Fibroblast of the aortic adventitia (primary cell): ENCODE measurements at places on chromosomes 5 and 9. TPM values are rescaled to one million over a fixed set of nuclear protein-coding genes. Genes with fewer than 3 reads are reported as not detected.
A peak's percentile ranks its signal among the peaks of the same experiment; 100 is the strongest.

The ERMP1 gene
- total RNA-seq, result 9.0 and 9.4 TPM in 2 replicates

The ANGPTL2 gene
- total RNA-seq, result 41.0 and 47.5 TPM in 2 replicates

The GAS1 gene
- 25.0 and 107 TPM in 2 replicates for total RNA-seq

The CDC20B gene
- total RNA-seq, result not detected in 2 replicates

The MEGF10 gene
- not detected in 2 replicates for total RNA-seq

The CIZ1 gene
- total RNA-seq, result 47.8 and 49.6 TPM in 2 replicates

The SCGB3A2 gene
- not detected in 2 replicates for total RNA-seq

The ALDH1A1 gene
- total RNA-seq, result 8.8 and 65.4 TPM in 2 replicates

The ADAMTS2 gene
- 25.8 and 66.6 TPM in 2 replicates for total RNA-seq

The SLC34A3 gene
- not detected in 2 replicates for total RNA-seq

DNA sequence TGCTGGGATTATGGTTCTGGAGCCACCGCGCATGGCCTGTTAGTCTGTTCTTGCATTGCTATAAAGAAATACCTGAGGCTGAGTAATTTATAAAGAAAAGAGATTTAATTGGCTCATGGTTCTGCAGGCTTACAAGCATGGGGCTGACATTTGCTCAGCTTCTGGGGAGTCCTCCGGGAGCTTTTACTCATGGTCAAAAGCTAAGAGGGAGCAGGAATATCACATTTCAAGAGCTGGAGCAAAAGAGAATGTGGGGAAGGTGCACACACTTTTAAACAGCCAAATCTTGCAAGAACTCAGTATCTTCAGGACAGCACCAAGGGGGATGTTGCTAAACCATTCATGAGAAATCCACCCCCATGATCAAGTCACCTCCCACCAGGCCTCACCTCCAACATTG, 12.1 kb downstream of the JAK2 start:
- DNase-seq, result no peak

- DNase-seq, result peak; percentile 60
Observed at GRCh38 chr5:160342413-160342941, 27.9 kb downstream of the C1QTNF2 start.

GRCh38 chr5:79787448-79787847, 97.8 kb downstream of the CMYA5 start:
- DNase-seq, result no peak

- DNase-seq, result peak; percentile 85
Observed at GRCh38 chr5:142841511-142842265, 71.5 kb downstream of the ARHGAP26 start.

DNA sequence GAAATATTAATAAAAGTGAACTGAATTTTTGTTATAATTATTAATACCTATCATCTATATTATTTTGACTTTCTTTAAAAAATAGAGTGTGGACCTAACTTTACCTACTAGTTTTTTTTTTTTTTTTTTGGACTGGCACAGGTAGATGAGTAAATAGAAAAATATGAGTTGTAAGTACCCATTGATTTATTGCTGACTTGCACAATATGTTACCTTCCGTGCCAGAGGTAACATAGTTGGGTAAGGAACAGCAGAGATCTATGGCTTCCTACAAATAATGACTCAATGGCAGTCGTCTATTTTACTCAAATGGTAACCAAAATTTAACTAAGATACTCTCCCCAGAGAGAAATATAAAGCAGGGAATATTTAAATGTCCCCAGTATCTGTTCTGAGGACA, 1212.8 kb downstream of the PTPRD start:
- DNase-seq, result no peak

DNA sequence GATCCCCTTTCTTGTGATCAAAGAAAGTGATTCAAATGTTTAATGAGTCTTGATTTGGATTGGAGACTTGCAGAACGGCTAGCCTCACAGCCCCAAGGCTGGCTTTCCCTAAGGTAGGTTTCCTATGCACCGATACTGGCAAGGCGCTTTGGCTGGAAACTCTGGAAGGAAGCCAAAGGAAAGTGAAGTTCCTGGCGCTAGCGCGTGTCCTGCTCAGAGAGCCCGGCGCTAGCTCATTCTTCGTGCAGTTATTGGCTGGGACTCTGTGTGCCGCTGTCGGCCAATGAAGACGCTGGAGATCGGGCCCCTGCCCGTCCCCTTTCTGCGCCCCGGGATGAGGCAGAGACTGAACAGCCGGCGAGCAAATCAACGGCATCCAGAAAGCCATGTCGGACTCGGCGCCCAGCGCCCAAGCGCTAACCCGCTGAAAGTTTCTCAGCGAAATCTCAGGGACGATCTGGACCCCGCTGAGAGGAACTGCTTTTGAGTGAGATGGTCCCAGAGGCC, at the start of gene PCDHGC3:
TSS of gene PCDHGC3 (plus strand) at position 342 of the 507 bp plus-strand sequence. CDS start at position 493, 151 bp downstream.
- peak; percentile 97 for DNase-seq

GRCh38 chr5:148928141-148928540, 101.7 kb downstream of the ADRB2 start:
- peak; percentile 52 for DNase-seq

- DNase-seq, result no peak
Observed at GRCh38 chr5:15374886-15375285, 125.1 kb upstream of the FBXL7 start.

DNA sequence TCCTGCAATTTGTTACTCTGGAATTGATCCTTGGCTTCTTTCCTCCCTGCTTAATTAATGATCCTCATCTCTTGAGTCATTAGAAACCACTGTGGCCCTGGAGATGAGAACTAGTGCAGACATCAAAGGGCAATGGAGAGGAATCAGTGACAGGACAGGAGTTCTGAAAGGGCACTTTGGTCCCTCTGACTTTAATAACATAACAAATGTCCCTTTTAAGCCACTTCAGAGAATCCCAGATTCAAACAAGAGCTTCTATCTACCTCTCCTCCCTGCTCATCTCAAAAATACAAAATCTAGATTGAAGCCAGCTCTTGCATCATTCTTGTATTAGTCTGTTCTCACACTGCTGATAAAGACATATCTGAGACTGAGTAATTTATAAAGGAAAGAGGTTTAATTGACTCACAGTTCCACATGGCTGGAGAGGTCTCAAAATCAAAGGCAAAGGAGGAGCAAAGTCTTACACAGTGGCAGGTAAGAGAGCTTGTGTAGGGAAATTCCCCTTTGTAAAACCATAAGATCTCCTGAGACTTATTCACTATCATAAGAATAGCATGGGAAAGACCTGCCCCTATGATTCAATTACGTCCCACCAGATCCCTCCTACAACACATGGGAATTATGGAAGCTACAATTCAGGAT, 139.1 kb downstream of the PLPPR1 start:
- no peak for DNase-seq

DNA sequence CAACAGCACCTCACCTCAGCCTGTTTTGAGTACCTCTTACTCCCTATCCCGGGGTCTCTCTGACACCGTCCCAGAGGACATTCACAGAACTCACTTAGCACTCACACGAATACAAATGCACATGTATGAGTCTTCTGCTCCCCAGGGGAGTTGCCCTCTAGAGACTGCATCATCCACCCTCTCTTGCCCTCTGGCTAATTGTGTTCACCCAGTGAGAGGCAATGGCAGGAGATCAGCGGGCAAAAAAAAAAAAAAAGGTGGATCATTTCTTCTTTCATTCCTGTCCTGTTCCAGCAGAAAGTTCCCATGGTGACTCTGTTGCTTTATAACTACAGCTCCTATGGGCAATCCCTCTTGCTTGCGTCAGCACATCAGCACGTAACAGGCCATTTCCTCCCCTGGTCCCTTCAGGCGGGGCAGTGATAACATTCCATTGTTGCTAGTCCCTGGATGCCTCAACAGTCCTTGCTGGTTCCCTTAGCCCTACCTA, 23.5 kb upstream of the SNX2 start:
- peak; percentile 67 for DNase-seq

DNA sequence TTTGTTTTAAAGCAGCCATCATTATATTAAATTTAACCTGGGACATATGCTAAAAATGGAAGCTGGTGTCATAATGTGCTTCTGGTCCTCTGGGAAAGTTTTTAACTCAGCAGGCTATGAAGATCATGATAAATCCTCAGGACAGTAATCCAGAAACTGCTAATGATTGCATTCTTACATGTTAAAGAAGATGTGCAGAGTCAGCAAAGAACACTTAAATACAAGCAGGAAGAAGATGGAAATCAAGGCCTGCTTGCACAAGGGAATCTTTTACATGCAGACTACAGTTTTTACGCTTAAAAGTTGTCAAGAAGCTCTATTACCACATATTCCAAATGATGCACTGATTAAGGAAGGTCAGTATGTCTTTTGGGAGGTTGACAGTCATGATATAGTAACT, 246.0 kb upstream of the PTPRD start:
- DNase-seq, result no peak

DNA sequence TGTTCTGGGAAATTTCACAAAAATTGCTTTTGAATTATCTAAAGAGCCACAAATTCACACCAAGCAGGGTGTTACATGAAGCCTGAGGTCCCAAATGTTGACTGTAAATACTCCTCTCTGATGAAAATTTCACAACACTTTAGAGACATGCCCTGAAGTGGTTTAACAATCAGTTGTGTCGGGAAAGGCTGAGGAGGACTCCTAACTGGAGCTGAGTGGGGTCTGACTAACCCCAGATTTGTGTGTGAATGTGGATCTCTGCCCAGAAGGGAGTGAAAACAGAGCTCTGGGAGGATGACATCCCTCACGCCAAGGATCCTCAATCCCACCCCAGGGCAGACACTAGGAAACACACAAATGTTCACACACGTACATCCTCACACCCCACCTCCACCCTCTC, 31.1 kb upstream of the GRXCR2 start:
- DNase-seq, result peak; percentile 80

DNA sequence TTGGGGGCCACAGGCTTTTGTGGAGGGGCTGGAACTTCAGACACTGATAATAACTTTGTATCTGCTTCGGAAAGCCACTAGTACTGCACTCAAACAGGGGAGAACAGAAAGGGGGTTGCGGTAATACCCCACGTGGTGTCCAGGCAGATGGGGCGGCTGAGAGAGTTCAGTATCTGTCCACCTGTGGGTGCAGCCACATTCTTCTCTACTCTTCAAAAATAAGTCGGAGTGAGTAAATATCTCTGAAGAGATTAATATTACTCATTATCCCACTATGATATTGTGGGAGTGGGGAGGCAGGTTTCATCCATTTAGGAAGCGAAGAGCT, 102.1 kb upstream of the SSBP2 start:
- DNase-seq, result no peak

DNA sequence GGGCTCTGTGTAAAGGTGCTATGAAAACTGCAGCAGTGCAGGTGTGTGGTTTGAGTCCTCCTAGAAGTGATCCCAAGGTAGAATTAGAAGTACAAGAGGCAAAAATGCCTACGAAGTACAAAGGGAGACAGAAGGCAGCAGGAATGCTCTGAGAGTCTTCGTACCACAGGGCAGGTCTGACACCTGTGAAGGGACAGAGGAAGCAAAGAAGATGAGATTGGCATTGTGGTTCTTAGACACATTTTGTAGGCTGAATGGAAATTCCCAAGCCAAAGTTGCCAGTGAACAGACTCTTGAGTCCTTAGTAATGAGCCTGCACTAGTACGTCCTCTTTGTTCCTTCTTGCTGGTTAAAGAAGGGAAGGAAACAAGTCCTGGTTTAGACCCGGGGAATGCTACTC, 1.7 kb upstream of the LRRTM2 start:
- DNase-seq, result no peak

- no peak for DNase-seq
Observed at GRCh38 chr9:108786322-108786721, 69.5 kb downstream of the ACTL7B start.

GRCh38 chr5:23139338-23140171, 286.4 kb upstream of the CDH12 start:
- no peak for DNase-seq

DNA sequence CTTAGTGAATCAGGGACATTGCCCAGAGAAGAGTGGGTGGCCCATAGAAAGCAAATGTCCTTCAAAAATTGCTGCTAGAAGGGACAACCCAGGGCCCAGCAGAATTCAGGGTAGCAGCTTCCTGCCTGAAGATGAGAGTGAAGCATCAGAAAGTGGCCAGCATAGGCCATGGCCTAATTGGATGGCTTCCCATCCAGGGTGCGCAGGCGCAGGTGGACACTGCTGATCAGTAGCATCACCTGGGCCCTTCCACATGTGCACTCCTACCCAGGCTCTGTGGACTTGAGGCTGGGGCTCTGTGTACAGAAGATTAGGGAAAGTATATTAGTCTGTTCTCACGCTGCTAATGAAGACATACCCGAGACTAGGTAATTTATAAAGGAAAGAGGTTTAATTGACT, 58.6 kb upstream of the GARNL3 start:
- no peak for DNase-seq

GRCh38 chr9:129559506-129559881, 61.4 kb downstream of the C9orf50 start:
- DNase-seq, result no peak

GRCh38 chr5:143454936-143455516, 51.5 kb upstream of the NR3C1 start:
- DNase-seq, result no peak

GRCh38 chr9:34203275-34203991, 24.6 kb downstream of the UBAP1 start:
- DNase-seq, result peak; percentile 41

DNA sequence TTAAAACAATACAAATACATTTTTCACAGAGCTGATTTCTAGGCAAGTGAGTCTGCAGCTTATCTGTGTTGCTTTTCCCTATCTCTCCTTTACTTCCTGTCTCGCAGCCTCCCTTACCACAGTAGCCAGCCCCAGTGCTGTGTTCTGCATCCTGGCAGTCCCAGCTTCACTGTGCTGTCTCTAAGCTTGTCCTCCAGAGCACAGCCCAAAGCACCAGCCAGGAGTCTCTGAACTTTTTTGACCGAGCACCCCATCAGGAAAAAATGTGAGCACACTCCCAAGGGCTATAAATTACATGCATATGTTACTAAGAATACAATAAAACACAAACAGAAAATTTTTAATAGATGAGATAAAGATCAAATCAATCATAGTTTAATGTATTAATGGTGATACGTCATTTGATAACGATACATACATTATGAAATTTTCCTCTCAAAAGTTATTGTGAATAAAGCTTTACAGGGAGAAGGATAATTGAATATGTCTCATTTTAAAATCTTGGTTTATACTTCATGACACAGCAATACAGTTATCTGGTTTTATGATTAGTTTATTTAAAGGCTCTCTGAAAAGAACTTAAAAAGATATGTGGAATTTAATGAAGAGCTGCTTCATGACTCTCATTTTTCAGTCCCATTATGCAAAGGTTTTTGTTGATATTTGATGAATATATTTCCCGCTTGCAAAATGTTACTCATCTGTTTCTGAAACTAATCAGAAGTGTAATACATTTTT, 7.3 kb upstream of the RHOBTB3 start:
- DNase-seq, result peak; percentile 83
